IMR-90 (cell line): ENCODE measurements at places on chromosomes 4 and X. TPM values are rescaled to one million over a fixed set of nuclear protein-coding genes. Genes with fewer than 3 reads are reported as not detected.

CLDN34 gene
- total RNA-seq = under 0.01 TPM in 1 of 2 replicates, not detected in the other

CCDC160 gene
- total RNA-seq = 0.28 TPM in 1 of 2 replicates, not detected in the other

DUSP21 gene
- not detected in 2 replicates for total RNA-seq

SPOCK3 gene
- total RNA-seq = not detected in 2 replicates

DAPP1 gene
- not detected in 2 replicates for total RNA-seq

ATRX gene
- total RNA-seq = 73.8 and 96.1 TPM in 2 replicates
